Stimulated activated CD4-positive, alpha-beta T cell treated with anti-CD3 and anti-CD28 coated beads, Interleukin-1b, Interleukin-23, amount 100 ng/mL, for 1 hour (primary cell): ENCODE measurements at places on chromosomes 5 and 9.
A peak's percentile ranks its signal among the peaks of the same experiment; 100 is the strongest.

DNA sequence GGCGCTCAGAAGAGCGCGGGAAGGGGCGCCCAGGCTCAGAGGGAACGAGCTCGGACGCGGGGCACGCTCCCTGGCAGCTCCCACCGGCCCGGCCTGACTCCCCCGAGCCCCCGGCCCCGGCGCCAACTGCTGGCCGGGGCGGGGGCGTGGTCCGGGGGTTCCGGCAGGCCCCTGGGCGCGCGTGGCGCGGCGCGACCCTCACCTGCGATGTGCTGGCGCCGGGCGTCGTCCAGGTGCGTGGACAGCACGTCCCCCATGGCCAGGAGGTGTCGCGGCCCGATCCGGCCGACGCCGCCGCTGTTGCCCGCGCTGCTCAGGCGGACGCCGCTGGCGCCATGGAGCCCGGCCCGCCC is 43.5 kb upstream of the STXBP1 start:
- no peak for DNase-seq

DNA sequence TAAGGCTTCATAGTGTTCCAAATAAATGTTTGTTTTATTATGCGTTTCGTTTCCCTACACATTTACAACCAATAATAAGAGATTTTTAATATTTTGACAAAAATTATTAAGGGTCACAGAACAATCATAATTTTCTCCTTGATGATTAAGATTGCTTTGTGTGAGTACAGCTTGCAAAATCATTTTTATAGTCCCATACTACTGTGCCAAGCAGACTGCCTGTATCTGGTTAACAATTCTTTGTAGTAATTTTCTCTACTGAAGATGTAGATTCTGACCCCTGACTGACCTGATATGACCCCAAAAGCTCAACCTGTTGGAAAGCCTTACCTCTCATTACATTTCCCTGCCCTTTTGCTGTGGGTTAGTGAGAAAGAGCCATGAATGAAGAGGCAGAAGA is 311.9 kb upstream of the PIK3R1 start:
- DNase-seq, result no peak

DNA sequence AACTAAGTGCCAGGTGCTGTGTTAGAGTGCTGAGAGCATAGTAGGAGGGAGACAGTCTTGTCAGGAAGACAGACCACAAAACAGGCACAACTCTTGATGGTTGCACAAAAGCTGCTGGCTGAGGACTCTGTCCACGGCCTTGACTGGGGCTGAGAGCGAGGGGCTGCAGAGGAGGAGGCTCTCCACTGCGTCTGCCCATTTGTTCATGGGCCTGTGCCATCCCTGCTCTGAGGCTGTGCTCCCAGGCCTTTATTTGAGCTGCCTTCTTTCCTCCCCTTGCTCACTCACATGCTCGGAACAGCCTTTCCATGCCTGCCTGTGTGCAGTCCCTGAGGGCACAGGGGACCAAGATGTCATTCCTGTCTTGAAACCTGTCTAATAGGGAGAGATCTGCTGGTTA is 147.8 kb downstream of the CACNA1B start:
- no peak for DNase-seq

DNA sequence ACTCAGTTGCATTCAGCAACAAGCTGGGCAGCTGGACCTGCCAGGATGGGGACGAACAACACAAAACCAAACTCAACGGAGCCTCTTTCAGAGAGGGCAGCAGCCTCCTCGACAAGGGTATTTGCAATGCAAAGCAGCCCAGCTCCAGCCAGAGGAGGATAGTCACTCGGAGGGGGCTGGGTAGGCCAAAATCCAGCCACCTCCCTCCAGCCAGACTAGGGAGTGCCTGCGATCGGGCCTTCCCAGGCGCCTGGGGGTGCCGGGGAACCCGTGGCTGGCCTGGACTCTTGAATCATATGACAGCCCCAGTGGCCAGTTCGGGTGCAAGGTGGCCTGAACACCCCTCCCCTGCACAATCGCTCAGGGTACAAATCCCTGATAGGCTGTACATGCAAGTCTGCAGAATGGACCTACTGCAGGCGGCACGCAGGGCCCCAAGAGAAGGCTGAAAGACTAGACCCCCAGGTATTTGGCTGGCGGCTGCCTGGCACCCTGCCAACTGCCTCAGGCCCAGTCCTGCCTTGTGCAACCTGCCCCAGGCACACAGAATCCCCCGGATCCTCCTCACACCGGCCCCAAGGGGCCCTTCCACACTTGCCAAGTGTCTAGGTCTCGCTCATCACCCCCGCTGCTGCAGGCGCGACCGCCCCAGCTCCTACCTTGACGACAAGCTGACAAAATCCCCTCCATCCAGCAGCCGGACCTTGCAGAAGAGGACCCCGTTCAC is 1.3 kb downstream of the EEIG1 start:
- DNase-seq, result no peak

DNA sequence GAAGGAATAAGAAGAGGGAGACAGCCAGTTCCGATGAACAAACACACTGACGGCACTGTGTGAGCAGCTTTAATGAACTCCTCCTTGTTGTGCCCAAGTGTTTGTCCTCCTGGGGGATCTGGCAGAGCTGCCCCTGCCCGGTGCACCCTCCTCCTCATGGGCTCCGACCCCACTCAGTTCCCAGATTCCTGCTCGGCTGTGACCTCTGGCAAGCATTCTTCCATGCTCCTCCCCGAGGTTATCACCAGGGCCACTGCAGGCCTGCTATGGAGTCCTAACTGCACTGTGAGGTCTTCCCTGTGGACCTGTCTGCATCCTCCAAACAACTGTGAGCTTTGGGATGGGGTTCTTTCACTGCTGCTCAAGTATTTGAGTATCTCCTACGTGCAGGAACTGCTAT is 142.2 kb downstream of the DCP2 start:
- no peak for DNase-seq

- no peak for DNase-seq
These were observed 13.5 kb downstream of the CXCL14 start for GRCh38 chr5:135565266-135565665.

GRCh38 chr9:106708475-106709146 is 154.4 kb upstream of the ZNF462 start:
- DNase-seq, result no peak

DNA sequence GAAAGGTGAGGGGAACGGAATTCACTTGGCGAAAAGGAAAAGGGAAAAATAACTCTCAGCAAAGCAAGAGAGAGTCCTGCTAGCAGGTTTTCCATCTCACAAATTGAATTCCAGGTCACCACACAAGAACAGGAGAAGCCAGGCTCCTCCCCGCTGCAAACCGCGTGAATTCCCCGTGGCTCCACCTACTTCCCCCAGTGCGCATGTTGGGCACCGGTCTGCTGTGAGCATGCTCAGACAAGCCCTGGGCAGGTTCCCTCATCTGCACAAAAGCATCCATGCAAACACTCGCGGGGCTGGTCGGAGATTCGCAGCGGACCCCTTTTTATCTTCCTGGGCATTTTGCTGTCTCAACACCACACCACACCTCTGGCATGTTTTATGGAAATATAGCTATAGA is 58.5 kb upstream of the S1PR3 start:
- DNase-seq, result no peak

DNA sequence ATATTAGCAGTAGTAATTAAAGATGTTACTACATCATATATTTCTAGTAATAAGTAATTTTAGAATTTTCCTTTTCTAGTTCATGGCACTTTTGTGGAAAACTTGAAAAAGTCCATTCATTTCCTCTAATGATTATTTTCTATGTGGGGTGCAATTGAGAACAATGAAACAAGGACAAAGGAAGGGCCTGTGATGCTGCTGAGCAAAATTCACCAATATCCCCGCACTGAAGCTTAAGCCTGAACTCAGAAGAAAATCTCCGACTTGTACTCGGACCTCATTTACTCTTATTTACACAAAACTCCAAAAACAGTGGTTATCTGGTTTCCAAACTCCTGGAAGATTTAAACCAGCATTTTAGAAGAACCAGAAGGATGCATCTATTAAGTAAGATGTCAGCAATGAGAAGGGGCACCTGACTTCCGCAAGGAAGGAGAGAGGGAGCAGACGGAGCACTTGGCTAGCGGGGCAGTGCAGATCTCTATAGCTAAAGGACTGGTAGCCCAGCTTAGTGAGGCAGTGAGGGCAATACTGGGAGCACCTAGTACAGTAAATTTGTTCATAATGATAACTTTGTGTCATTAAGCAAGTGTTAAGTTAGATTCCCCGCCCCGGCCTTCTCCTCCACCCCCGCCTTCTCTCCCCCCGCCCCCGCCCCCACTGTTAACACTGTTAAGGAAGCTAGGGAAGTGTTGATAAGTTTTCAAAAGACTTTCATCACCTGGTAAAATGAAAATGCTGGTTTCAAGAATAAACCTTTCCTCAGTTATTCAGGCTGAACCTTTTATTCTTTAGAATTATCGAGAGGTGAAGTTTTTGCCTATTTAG is 123.3 kb downstream of the ZSWIM6 start:
- DNase-seq, result no peak

DNA sequence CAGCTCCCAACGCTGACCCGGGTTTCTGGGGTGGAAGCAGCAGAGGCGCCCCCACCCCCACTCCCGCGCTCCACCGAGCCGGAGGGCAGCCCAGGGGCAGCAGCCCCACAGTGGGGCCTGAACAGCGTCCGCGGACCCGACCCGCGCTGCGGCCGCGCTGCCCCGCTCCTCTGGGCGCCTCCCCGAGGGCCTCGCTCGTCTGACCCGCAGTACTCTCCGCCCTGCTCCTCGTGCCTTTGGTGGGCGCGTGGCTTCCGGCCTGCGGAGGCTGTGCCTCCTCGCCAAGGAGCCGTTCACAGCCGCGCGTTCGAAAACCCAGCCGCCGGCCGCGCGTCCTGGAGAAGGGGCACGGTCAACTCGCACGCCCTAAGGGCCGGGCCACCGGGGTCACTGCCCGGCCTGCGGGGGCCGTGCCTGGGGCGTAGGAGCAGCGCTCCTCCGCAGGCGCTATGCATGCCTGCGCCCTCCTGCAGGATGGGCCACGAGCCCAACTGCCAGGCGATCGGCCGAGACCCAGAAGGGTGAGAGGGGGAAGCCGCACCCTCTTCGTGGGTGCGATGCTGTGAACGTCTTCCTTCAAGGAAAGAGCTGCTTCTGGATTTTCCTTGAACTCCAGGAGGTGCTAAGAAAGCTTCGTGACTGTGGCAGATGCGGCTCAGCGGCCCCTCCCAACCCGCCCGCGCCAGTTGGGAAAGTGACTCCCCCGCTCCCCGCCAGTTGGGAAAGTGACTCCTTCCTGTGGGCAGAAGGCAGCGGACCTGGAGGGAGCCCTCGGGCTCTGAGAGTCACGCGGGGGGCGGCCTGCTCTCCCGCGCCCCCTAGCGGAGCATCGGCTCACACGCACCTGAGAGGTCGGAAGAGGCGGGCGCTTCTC is 82.7 kb downstream of the HSD17B3 start:
- DNase-seq, result peak; percentile 8

DNA sequence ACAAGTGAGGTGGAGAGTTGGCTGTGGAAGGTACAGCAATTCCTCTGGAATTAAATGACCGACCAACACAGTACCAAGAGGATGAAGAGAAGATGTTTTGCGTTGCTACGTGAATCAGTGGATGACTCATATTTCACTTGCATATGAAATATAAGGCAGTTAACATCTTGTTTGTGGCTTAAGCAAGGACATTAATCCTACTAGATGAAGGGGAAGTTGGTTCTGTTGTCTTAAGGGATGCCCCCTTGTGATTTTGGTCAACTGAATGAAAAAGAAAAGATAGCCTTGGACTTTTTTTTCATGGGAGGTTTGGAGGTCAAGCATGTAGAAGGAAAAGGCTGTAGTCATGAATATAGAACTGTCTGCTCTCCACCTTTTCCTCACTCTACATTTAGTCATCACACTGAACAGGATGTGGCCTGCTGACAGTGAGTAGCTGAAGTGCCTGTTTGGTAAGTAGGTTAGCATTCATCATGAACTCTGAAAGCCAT is 33.9 kb downstream of the VLDLR start:
- no peak for DNase-seq

DNA sequence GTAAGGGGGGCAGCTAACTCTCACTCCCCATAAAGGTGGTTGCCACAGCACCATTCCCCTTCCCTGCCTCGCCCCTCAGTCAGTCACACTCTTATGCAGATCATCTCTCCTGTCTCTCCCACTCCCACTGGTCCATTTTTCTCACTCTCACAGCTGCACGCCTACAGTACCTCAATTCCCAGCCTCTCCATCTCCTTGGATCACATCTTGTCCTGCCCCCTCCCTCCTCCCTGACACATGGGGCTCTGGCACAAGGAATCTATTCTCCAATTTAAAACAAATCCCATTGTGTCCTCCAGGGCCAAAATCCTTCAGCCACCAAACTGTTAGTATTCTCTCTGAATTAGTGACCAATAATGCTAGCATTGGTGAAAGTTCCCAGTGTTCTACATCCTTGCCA is 114.4 kb downstream of the AUH start:
- no peak for DNase-seq
